ENCODE measurements at places on chromosomes 3 and 15.

- DNase-seq: no peak
These were observed 32.0 kb upstream of the MANF start for GRCh38 chr3:51353131-51353530.

- no peak for DNase-seq
These were observed 15.2 kb upstream of the ICE2 start for GRCh38 chr15:60494108-60494507.

GRCh38 chr3:194548346-194549321 is 61.8 kb upstream of the ATP13A3 start:
- DNase-seq: no peak

DNA sequence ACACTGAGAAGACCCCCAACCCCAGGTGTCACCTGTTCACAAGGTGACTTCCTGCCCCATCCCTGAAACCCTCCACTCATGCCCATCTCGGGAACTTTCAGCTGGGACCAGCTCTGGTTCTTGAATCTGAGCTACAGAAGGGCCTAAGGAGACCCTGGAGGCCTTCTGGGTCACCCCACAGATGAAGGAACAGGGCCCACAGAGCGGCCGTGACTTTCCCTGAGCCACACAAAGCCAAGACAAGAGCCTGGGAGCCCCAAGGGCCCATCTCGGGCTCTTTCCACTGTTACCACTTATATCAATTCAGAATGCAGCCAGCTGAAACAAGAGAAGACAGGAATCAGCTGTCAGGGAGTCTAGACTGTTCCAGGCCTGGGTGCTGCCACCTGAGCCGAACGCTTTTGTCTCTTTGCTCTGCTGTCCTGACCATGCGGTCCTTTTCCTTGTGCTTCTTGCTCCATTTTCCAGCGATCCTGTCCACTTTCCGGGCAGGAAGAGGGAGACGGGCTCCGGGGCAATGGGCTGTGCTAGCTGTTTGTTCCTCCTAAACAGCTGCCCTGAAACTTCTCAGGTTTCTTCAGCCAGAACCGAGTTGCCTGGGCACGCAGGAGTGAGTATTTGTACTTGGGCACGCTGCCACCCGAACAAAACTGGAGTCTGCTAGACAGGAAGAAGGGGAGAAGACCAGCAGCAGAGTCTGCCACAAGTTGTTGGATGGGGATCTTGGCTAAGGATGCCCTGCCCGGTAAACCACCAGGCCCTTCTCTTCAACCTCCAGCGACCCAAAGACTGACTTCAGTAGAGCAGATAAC is 28.0 kb upstream of the PIGZ start:
- DNase-seq: no peak

DNA sequence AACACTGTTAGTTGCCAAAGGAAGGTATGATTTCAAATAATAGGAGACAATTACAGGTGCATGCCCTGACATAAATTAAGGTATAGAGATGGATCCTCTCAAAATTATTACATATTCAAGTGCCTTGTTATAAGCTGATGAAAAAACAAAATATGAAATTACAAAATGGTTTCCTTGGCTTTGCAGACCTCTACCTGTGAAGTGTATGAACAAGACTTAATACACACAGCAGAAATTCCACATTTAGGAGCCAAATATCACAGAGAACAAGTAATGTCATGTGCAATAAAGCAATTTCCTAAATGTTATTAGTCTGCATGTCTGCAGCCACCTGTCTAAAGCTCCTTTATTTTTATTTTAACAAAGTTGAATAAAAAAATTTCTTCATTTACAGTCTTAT is 151.5 kb downstream of the ALCAM start:
- no peak for DNase-seq

DNA sequence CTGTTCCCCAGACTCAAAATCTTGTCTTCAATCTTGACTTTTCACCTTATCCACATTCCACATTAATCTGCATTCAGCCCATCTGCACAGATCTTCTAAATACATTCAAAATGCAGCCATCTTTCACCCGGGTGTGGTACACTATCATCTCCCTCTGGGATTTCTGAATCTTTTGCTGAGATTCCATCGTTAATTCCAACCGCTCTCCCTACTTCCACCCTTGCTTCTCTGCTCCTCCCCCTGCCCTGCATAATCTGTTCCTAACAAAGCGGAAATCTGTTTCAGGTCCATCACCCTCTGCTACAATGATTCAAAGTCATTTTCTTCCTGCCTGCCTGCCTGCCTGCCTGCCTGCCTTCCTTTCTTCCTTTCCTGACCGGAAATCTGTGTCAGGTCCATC is 7.9 kb upstream of the GOLGA8B start:
- no peak for DNase-seq

- no peak for DNase-seq
These were observed 203.1 kb downstream of the KCNAB1 start for GRCh38 chr3:156323466-156323865.

- no peak for DNase-seq
These were observed 109.4 kb downstream of the KLHL25 start for GRCh38 chr15:85685356-85685755.

- no peak for DNase-seq
These were observed 49.9 kb upstream of the ABI3BP start for GRCh38 chr3:101042996-101043686.

- no peak for DNase-seq
These were observed 16.2 kb upstream of the PSTPIP1 start for GRCh38 chr15:76978522-76979330.

DNA sequence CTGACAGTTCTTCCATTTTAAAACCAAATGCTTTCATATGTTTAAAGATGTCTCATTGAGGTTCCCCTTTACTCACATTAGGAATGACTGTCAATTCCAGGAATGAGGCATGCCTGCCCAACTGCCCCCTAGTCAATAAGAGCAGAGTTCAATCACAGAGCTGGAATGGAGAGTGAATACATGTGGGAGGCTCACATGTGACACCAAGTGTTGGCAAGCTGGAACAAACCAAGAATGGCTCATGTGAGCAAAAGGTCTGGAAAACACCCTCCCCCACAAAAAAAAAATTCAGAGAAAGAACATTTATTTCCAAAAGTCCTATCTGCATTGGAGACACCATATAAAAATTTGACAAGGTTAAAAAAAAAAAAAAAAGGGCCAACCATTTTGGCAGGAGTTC is 3.7 kb downstream of the PBRM1 start:
- DNase-seq: no peak

- DNase-seq: no peak
These were observed 116.9 kb downstream of the EPHA6 start for GRCh38 chr3:96931119-96931862.

DNA sequence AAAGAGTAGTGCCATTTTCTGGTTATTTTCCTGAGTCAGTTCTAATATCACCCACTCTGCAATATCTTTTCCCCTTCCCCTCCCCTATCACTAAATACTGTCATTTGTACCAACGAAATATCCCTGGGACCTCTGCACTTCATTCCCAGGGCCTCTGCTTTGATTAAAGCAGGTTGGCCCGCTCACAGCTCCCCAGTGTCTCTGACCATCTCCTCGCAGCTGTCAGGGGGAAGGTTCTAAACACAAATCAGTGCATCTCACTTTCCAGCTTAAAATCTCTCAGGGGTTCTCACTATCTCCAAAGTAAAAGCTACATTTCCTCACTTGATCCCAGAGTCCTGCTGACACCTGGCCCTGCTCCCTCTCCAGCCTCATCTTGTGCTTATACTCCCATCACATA is 28.1 kb upstream of the SLC35G2 start:
- DNase-seq: no peak

DNA sequence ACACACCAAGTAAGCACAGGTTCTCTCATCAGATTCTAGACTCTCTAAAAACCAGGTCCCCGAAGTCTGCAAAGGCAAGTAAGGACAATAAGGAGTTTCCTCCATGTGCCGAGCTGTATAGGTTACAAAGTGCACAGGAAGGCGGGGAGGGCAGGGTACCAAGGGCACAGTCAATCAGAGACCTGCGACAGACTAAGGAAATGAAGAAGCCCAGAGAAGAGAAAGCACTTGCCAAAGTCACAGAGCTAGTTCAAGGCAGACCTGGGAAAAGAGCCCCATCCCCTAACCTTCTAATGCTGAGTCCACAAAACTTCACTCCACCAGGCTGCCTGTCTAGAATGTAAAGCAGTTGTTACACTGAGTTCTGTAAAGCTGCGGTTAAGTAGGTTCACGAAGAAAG is 1.7 kb downstream of the SEC13 start:
- DNase-seq: no peak

DNA sequence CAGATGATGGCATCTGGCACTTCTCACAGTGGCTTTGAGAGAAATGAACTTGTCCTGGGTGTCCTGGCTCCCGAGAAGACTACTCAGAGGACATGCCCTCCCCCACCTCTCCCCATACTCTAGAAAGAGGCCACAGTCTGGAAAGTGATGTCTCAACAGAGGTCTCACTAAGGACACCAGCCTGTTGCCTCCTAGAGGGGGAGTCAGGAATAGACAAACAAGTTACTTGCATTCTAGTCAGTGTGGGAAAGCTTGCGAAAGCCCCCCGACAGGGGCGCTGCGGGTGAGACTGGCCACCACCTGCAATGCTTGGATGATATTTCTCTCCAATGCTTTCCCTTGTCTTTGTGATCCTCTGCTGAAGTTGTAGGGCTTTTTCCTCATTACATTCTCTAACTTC is 17.2 kb downstream of the B4GALT4 start:
- DNase-seq: no peak

DNA sequence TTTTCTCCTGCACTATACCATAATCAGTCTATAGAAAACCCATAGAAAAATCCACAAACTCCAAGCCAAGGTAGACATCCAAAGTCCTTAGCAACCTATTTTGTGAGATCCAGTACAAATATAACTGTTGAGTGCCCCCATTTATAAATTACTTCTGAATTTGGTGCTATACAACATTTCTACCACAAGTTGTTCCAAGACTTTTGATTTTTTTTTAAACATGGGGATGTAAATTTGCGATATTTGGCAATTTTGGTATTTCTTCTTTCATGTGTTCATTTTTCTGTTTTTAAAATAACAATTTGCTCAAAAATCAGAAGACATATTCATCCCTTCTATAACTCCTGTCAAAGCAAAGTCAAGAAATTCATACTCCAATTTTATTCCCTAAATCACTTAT is 763.8 kb downstream of the ROBO1 start:
- DNase-seq: no peak

- DNase-seq: no peak
These were observed 145.7 kb downstream of the EPHA6 start for GRCh38 chr3:96959901-96960641.

GRCh38 chr3:64345371-64345770 is 120.1 kb upstream of the PRICKLE2 start:
- DNase-seq: no peak

DNA sequence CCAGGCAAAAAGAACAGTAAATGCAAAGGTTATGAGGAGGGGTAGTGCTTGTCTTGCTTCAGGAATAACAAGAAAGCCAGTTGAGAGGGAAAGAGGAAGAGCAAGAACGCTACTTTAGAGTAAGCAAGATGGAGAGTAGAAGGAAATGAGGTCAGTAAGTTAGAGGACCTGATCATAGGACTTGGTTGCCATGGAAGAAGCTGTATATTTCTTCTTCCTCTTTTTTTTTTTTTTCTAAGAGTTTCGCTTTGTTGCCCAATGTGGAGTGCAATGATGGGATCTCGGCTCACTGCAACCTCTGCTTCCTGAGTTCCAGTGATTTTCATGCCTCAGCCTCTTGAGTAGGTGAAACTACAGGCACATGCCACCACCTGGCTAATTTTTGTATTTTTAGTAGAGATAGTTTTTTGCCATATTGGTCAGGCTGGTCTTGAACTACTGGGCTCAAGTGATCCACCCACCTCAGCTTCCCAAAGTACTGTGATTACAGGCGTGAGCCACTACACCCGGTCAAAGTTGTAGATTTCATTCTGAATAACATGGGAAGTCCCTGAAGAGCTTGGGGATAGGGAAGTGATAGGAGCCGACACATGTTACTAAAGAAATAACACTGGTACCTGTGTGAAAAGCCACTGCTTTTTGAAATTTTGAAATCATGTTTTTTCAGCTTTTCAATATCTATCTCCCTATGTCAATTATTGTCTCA is 527.9 kb upstream of the NAALADL2 start:
- DNase-seq: no peak

DNA sequence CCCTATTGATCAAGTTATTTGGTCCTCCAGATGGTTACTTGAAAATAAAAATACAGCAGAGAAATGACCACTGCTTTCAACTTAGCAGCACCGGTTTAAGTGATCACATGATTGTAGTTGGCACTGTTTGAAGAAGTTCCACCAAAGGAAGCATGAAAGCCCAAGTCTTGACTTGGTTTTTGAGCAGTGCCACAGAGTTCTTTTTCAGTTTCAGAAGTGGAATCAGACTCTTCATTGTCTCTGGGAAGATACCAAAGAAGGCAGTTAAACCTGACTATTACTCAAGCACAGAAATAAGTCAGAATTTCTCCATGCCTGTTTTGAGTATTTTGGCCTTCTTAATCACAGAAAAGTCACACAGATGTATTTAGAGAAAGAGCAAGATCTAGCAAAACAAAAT is 66.7 kb downstream of the BBX start:
- DNase-seq: no peak

GRCh38 chr3:123072564-123072963 is 5.7 kb downstream of the PDIA5 start:
- DNase-seq: no peak

Data from NCI-H1105 (cell line).